HuH-7 (cell line): ENCODE measurements at places on chromosomes 11 and 22.

GRCh38 chr11:73029403-73029802, 112.7 kb downstream of the FCHSD2 start:
- no peak for DNase-seq

DNA sequence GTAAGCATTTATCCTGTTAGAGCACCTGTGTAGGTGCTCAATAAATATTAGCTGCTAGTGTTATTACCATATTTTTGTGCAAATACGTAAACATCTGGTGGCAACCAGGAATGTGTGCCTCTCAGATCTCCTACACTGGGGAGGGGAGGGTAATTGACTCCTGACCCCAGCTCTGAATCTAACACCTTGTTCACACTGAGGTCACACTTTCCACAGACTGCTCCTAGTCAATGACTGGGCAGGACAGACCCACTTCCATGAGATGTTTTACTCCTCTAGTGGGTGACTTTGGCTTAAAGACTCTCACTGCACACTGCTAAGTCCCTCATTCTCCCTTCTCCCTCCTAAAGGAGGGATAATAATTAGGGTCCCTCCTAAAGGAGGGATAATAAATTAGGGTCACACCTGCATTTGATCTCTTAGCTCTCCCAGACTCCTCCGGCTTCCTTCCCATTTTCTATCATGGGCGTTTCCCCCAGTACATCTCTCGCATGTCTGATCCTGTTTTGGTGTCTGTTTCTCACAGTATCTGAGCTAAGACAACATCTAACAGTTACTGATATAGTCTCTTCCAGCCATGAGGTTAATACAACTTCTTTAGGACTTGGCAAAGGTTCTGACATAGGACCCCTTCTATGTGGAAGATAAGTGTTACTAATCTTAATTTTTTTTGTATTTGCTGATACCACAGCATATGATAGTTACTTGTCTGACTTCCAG, 8.0 kb downstream of the CSTPP1 start:
- DNase-seq, result no peak

DNA sequence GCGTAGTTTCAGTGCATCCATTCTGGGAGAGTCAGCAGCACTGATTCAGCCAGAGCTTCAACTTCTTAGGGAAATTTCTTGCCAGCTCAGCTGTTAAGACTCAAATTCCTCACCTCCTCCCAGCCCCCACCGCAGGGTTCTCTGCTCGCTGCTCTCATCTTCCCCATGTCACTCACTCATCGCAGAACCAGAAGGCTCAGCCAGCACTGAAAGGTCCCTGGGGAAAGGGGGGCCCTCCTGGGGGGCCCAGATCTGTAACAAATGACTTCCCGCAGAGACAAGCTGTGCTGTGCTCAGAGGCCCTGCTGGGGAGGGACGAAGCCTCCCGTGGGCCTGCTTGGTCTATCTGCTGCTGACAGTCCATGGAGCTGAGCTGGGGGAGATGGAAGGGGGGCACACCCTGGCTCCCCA, 220.6 kb downstream of the NTM start:
- no peak for DNase-seq

DNA sequence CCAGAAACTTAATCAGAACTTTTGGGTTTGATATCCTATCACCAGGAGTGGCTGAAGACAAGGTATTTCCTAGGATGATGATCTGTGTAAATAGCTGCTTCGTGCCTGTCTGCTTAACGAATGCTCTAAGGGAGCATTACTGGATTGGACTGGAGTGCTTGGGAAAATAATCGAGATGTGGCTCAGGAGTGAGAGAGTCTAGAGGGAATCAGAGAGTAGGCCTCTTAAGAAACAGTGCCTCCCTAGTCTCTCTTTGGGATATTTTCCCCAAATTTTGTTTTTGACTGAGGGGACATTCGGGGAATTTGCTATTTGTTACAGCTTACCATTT, 2.5 kb downstream of the MAML2 start:
- DNase-seq, result no peak

DNA sequence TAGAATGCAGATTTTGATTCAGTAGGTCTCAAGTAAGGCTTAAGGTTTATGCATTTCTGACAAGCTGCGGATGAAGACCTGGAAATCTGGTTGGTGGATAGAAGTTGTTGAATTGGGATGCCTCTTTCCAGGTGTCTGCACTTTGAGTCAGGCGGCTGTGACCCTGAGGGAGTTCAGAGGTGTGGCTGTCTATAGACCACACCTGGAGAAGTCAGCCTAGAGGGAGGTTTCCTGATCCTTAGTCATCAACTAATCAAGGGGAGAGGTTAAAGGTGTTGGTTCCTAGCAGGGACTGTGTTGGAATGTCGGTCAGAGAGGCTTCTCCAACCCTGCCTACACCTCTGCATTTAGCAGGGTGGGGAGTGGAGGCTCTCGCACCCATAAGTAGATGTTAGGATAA, 8.0 kb downstream of the GLB1L2 start:
- no peak for DNase-seq

DNA sequence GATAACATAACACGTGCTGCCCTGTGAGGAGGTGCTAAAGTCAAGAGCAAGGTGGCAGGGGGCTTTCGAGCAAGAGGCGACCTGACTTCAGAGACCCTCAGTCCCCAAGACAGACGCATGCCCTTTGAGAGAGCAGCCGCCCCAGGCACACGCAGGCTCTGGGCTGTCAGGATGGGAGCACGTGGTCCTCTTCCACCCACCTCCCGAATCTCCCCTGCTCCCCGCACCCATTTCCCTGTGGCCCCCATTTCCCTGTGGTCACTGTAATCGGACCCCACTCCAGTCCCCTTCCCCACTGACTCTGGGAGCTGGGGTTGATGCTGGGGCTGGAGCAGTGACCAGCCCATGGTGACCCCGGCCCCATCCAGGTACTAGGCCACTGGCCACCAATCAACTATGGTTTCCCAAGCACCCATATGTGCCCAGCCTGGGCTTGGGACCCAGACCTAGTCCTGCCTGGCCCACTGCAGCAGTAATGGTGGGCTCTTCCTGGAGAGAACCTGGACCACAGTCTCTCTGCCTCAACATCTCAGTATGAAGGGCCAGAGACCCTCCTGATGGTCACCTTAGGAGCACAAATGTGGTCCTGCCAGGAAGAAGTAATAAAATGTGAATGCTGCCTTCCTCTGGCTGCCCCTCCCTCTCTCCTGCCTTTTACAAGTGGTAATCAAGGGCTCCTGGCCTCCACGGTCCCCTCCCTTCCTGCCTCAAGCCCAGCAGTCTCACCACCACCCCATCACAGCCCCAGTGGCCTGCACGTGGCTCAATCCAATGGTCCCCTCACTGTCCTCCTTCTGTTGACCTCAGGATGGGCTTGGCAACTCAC, 39.0 kb downstream of the IGLL5 start:
- DNase-seq, result no peak

GRCh38 chr11:12765428-12765827, 91.2 kb downstream of the TEAD1 start:
- no peak for DNase-seq

DNA sequence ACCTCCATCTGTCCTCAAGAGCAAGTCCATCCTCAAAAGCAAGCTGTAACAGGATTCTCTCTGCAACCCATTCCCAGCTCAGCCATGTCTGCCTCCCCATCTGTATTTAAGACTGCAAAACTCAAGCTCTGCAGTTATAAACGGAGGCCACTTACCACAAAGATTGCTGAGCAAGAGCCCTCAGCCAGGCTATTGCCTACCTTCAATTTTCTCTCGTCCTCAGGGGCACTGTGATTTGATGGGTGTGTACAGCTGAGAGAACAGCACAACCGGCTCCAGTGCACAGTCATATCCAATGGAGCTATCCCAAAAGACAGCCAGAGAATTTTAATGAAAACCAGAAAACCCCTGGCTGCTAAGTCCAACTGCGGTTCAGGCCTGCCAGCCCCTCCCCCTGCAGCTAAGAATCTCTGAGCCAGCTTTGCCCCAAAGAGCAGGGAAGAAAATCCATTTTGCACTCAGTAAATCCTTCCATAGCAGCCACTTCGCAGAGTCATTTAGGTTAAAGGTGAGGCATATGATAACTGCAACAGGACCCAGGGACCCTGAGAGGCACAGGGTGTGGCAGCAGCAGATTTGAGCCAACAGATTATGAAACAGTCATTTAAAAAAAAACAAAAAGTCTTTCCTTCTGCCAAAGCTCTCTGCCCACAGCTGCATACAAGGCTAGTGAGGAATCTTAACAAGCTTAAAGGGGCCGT, 37.6 kb downstream of the RAB30 start:
- peak; percentile 8 for DNase-seq

GRCh38 chr11:69912911-69913451, 93.8 kb upstream of the FGF3 start:
- no peak for DNase-seq

DNA sequence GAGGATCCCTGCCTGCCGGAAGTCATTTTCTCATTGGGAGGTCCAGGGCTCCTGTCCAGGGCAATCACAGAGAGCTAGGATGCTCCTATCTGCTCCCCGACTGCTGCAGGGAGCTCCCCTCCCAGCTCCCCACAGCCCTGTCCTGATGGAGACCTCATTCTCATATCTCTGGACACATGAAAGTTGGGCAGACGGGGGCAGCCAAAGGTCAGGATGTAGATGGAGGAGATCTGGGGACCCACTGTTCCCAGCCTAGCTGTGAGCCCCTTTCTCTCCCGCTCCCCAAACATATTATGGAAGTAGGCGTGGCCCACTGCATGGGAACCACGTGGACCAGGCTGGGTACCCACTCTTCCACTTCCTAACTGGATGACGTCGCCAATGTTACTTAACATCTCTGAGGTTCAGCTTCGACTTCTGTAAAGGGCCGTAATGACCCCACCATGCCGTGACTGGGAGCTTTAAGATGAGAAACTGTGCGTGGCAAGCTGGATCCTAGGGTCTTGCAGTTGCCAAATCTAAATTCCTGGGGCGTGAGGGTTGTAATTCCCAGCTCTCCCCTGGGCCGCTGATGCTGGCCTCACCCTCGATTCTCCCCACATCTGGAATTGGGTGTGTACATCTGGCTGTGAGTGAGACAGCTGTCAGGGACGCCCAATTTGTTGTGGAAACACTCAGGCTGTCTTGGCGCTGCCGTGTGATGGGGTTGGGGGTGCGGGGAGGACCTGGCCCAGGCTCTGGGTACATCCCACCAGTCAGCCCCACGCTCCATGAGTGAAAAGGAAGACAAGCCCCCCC, 1.8 kb downstream of the CDC42EP2 start:
- no peak for DNase-seq

- DNase-seq, result no peak
Measured at GRCh38 chr11:95453616-95454171, 222.7 kb upstream of the SESN3 start.

- peak; percentile 34 for DNase-seq
Measured at GRCh38 chr11:122796128-122796717, 42.1 kb upstream of the CRTAM start.

- no peak for DNase-seq
Measured at GRCh38 chr11:64401775-64402174, 42.8 kb downstream of the RPS6KA4 start.

DNA sequence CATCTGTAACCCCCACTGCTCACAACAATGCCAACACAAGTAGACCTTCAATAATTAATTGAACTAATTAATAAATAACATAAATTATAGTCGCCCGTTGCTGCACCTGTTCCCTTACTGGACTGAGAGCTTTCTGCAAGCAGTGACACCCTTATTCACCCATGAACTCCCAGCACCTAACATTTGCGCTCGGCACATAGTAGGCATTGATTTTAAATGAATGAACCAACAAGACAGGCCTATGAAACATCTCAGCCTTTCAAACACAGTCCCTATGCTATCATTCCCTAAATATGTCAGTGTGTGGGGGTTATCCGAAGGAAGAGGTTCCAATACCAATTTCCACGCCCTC, 1.1 kb downstream of the THAP12 start:
- no peak for DNase-seq

GRCh38 chr11:94838027-94838731, 70.0 kb downstream of the AMOTL1 start:
- DNase-seq, result no peak

DNA sequence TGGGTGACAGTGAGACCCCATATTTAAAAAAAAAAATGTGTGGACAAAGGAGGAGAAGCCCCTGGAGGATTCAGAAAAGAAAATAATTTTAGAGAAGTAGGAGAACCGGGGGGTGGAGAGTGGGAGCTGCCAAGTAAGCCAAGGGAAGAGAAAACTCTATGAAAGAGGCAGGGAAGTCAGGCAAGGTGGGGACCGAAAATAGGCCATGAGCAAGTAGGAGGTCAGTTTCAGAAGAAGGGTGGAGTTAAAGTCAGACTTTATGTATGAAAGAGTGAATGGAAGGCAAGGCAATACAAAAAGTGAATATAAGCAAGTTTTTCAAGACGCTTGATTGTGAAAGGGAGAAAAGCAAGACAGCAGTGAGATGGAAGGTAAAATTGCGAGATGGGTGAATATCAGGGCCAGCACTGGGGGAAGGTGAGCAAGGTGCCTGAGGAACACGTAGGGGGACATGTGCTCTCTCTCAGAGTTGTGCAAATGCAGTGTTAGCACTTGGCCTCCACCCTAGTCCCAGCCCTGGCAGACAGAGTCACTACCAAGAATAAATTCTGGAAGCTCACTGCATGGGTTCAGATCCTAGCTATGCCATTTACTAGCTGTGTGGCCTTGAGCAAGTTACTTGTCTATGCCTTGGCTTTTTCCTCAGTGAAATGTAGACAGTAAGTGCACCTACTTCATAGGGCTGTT, 6.7 kb downstream of the XRRA1 start:
- DNase-seq, result no peak

DNA sequence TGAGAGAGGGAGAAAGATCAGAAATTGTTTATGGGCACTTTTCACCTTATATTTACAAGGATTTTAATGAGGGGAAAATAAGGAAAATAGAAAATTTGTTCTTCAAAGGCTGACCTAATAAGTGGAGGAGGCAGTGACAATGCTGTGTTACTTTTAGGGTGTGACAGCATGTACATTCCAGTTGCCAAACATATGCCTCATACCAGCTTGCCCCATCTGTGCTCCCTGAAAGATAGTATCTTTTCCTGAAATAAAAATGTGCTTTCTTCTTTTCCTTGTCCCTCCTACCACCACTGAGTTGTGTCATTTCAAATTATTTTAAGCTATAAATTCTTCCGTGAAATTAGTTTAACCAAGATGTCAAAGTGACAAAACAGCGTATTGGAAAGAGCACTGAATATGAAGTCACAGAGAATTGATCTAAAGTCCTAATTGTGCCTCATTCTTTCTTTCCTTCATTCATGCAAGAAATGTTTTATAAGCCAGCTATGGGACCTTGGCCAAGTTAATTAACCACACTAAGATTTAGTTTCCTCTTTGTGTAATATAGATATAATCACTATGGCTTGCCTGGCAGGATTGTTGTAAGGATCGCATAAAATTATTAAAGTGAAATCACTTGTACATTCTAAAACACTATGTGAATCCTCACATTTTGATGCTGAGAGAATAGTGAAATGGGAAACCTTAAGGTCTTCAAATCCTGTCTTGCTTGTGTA, 1307.5 kb upstream of the TENM4 start:
- no peak for DNase-seq
